ENCODE measurements at places on chromosomes 3 and 15.

DNA sequence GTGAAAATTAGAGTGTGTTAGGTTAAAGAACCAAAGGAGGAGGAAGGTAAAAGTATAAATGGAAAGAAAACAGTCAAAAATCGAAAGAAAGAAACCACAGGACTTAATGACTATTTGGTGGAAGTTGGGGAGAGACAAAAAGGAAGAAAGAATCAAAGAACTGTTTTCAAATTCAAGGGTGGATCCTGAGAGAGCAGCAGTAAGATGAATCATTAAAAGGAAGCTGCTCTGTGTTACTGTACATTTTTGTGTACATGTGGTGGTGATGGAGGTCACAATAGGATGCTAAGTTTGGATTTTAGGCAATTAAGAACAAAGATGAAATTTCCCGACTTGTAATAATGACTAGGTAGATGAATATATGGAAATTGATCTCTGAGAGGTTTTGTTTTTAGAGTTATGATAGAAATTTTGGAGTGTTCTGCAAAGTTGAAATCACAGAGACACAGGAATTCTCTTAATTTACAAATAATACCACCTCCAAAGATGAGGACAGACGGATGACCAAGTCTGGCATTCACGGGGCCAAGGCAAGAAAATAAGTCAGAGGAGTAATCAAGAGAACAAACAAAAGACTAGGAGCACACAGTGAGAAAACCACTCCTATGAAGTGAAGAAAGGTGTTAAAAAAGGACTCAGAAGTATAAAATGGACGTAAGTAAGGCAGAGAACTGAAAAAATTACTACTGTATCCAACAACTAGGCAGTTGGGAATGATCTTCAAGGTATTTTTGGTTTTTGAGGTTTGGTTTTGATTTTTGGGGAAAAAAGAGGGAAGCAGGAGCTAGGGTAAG, 7.1 kb downstream of the DHX36 start:
- no peak for DNase-seq

- DNase-seq = no peak
Observed at GRCh38 chr3:186219211-186219638, 110.3 kb upstream of the ETV5 start.

GRCh38 chr15:73924171-73924921, 1.9 kb upstream of the LOXL1 start:
- peak; percentile 48 for DNase-seq

GRCh38 chr3:126784254-126784653, 80.2 kb downstream of the CHCHD6 start:
- DNase-seq = no peak

DNA sequence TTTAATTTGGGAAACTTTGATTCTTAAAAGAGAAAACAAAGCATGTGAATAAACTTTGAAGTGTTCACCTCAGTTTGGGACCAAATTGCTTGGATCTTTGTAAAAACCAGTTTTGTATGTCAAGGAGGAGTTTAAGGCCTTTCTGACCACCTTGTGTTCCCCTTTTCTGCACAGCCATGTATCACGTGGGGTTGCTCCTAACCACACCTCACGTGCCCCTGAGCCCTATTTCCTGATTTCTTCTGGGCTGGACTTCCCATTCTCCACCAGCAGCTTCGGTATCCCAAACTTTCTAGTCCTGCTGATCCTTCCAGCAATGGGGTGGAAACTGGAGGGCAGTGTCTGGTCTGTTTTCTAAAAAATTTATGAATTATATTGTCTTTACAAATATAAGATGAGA, 76.4 kb upstream of the STT3B start:
- DNase-seq = no peak

- no peak for DNase-seq
Observed at GRCh38 chr15:63888823-63889222, 55.1 kb upstream of the HERC1 start.

- DNase-seq = no peak
Observed at GRCh38 chr3:114223143-114223542, 14.2 kb downstream of the ZNF80 start.

GRCh38 chr15:101152914-101153313, 98.9 kb downstream of the CHSY1 start:
- no peak for DNase-seq

All from BE2C (cell line).